ENCODE measurements at places on chromosomes 16 and 17.

- DNase-seq, result no peak
Measured at GRCh38 chr17:56754523-56755208, 79.1 kb downstream of the C17orf67 start.

DNA sequence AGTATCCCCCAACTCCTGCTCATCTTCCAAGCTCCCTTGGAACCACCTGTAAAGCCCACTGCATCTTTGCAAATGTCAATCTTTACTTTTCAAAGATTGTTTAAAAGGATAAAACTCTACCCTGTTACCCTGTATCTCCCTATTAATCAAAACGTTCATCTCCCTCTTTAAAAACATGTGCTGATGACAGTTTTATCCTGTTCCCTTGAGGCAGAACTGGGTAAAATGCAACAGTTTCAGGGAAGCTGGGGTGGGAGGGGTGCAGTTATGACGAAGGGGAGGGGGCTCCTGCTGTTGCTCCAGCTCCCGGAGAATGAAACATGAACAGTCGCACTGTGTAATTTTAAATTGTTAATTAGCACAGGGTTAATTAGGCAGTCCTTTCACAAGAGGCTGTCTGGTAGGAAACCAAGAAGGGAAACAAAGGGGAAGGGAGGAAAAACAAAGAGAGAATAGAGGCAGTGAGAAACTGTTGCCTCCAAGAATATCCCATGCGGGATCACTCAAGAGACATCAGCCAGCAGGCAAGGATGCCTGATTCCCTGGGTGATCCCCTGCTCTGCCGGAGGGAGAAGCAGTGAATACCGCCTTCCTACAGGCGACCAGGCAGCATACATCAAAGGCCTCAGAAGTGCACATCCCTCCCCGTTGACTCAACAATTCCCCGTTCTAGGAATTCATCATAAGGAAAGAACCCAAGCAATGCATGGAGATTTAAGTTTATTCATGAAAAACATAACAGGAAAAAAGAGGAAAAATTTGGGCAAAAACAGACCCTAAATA, 84.2 kb downstream of the ZFHX3 start:
- no peak for DNase-seq

- DNase-seq, result no peak
Measured at GRCh38 chr16:17364319-17365210, 106.2 kb downstream of the XYLT1 start.

- peak; percentile 89 for DNase-seq
Measured at GRCh38 chr16:55912022-55912421, 36.8 kb upstream of the CES5A start.

GRCh38 chr16:87072101-87072500, 245.1 kb downstream of the C16orf95 start:
- no peak for DNase-seq

- DNase-seq, result no peak
Measured at GRCh38 chr17:62791235-62791734, 16.8 kb downstream of the MARCHF10 start.

GRCh38 chr17:12790249-12791106, 1.2 kb downstream of the ARHGAP44 start:
- DNase-seq, result no peak

- no peak for DNase-seq
Measured at GRCh38 chr16:9703731-9704130, 478.5 kb downstream of the GRIN2A start.

DNA sequence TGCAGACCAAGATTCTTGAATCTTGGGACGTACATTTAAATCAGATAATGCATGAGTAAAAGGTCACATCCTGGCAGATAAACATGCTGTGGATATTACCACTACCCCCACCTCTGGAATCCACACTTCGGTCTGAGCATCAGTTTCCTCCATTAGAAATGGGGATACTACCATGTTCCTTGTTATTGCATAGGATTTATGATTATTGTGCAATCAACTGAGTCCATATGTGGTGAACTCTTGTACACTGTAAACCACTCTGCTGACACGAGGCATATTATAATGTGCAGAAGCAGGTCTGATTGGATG, 108.7 kb downstream of the VAT1L start:
- DNase-seq, result no peak

GRCh38 chr17:66451188-66452149, 149.1 kb downstream of the PRKCA start:
- DNase-seq, result no peak

DNA sequence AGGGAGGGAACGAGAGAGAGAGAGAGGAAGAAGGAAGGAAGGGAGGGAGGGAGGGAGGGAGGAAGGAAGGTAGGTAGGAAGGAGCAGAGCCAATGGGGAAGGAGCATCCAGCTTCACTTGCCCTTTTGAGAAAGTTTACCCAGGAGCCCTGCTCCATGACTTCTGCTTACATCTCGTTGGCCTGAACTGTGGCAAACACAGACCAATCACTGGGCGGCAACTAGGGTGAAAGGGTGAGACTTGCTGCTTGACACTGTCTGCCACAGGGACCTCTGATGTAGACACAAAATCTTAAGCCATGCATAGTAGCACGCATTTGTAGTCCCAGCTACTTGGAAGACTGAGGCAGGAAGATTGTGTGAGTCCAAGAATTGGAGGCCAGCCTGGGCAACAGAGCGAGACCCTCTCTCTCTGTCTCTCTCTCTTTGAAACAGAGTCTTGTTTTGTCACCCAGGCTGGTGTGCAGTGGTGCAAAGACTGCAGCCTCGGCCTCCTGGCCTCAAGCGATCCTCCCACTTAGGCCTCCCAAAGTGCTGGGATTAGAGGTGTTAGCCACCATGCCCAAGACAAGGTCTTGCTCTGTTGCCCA, 19.5 kb upstream of the TUBG2 start:
- no peak for DNase-seq

GRCh38 chr16:27522173-27522707, 27.5 kb downstream of the GTF3C1 start:
- DNase-seq, result no peak

DNA sequence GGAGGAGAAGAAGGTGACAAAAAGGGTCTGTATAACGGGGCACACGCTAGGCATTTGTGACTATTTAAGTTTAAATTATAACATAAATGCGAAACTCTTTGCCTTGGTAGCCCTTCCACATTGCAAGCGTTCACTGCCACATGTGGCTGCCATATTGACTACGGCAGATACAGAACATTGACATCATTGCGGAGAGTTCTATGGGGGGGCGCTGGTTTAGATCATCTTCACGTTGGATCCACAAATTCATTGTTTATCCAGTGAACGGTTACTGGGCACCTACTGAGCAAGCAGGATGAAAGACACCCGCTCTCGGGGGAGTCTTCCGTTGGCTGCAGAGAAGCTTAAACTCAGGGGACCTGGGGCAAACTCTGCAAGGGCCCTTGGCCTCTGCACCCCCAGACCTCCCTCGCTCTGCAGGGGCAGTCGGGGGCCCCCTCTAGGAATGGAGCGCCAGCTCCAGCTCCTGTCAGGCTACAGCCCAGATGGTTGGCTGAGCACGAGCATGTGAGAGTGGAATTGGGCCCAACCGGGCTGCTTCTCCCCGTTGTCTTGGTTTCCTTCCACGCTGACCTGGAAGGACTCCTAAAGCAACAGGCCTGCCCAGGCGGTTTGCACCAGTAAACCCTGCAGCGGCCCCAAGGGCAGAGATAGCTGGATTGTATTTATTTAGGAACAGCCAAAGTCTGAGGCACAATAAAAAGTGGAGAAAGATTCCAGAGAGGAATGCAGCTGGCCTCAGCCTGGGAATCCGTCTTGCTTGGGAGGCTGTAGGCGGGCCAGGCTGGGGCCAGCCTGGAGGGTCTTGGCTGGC, 172.2 kb downstream of the SEC14L1 start:
- DNase-seq, result peak; percentile 79

GRCh38 chr16:72474501-72475123, 302.7 kb upstream of the PMFBP1 start:
- DNase-seq, result no peak

- DNase-seq, result peak; percentile 63
Measured at GRCh38 chr16:57530104-57530521, 6.3 kb downstream of the CCDC102A start.

GRCh38 chr17:46108550-46109110, 84.6 kb downstream of the KANSL1 start:
- DNase-seq, result no peak

- no peak for DNase-seq
Measured at GRCh38 chr17:53100126-53100525, 722.6 kb upstream of the KIF2B start.

GRCh38 chr16:726438-727290, at the start of the genes CCDC78 and HAGHL:
Gene CCDC78, minus strand, starts transcription at chr16:726443. Its CDS starts 76 bp downstream, at chr16:726367.
Gene HAGHL, plus strand, starts transcription at chr16:727106. Its CDS starts 404 bp downstream, at chr16:727510.
- peak; percentile 68 for DNase-seq

GRCh38 chr17:44788139-44788538, 29.4 kb downstream of the ADAM11 start:
- DNase-seq, result no peak

- no peak for DNase-seq
Measured at GRCh38 chr16:86994215-86994614, 323.0 kb downstream of the C16orf95 start.

GRCh38 chr17:4249452-4250029, 14.2 kb downstream of the ANKFY1 start:
- no peak for DNase-seq

DNA sequence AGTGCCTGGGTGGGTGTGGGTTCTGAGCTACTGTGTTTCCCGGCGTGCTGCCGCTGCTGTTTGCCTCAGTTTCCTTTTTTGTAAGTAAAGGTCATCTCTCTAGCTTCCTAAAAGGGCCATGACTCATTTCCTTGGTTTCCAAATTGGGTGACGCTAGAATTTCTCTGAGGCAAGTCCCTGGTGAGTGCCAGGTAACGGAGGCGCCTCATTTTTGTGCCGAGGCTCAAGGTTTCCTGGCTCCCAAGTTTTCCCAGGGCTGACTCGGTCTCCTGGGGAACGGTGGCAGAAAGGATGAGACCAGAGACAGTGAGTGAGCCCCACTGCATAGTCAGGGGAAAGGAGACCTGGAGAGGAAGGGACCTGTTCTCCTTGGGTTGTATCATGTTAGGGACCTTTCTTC, 20.3 kb downstream of the MSI2 start:
- no peak for DNase-seq

DNA sequence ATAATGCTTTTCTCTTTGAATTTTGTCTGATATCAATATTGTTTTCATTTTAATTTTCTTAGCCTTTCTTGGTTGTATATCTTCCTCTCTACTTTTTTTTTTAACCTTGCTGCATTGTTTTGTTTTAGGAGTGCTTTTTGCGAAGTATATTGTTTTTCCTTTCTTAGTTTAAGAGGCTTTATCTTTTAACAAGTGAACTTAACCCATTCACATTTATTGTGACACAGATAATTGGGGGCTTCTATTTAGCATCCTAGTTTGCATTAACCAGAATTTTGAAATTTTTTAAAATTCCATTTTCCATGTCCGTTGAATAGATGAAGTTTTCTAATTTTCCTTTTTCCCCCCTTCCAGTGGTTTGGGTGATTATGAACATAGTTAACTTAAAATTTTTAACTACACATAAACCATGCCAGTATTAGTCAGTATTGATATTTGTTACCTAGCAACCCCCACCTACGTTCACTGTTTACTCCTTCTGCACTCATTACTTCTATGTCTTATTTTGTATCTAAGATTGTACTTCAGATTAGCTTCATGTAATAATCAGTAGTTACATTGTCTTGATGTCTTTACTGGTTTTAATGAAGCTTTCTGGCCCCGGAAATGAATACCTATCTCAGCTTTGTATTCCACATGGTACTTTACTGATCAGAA, 44.4 kb downstream of the TNRC6A start:
- no peak for DNase-seq

GRCh38 chr16:57534337-57534880, 2.0 kb downstream of the CCDC102A start:
- DNase-seq, result no peak
